ENCODE measurements at places on chromosomes 4 and X.
A peak's percentile ranks its signal among the peaks of the same experiment; 100 is the strongest.

DNA sequence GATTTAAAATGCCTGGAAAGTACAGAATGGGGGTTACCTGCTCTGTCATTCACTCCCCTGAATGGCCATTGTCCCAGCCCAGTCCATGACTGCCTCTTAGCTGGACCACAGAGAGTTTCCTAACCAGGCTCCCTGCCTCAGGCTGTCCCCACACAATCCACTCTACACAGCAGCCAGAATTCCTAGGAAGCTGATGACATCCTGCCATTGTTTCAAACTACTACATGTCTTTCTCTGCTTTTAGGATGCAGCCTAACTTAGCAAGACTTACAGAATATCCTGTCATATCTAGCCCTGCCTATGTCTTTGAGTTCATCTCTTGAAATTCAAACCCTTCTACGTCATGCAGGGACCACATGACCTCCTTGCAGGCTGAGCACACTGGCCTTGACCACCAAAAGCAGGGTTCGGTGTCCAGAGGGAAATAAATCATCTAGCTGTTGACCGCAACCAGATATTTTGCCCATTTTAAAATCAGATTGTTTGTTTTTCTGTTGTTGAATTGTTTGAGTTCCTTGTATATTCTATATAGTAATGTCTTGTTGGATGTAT is 16.1 kb upstream of the CRMP1 start:
- no peak for DNase-seq

DNA sequence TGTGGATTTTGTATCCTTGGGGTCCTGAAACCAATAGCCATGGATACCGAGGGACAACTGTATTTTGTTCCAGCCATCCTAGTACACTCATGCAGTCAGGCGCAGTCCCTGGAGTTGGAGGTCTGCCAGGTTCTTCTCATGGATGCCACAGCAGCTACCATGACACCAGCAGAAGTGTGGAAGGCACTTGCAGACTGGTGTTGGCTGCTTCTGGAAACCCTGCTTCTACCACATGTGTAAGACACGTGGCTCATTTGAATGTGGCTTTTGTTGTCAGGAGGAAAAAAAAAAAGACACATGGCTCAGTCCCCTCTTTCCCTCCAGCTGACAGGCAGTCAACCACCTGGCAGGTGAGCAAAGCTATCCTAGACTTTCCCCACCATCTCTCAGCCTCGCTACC is 19.4 kb downstream of the DRD5 start:
- no peak for DNase-seq

DNA sequence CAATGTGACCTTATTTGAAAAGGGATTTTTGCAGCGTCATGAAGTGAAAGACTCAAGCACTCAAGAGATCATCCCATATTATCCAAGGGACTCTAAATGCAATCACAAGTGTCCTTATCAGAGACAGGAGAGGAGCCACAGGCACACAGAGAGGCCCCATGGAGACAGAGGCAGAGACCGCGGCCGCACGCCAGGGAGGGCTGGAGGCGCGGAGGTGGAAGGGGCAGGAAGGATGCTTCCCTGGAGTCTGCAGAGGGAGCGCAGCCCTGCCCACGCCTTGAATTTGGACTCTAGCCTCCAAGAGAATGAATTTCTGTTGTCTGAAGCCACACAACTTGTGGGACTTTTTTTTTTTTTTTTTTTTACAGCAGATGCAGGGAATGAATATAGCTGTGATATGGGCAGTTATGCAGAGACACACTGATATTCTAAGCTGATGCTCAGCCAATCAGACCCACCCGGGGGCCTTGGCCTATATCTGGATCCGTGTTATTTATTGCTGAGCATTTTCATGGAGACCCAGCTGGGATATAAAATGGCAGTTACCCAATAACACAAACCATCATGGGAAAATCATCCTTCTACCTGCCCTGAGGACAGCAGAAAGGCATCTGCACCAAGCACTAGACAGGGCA is 244.8 kb upstream of the PSAPL1 start:
- no peak for DNase-seq

- no peak for DNase-seq
Observed at GRCh38 chr4:41437111-41437536, 100.8 kb upstream of the LIMCH1 start.

GRCh38 chr4:153166716-153167501 is 37.3 kb upstream of the TRIM2 start:
- no peak for DNase-seq

GRCh38 chrX:68827848-68828624 is 785 bp upstream of the EFNB1 start:
- DNase-seq = peak; percentile 67

- DNase-seq = no peak
Observed at GRCh38 chr4:5238173-5238572, 186.9 kb downstream of the STK32B start.

DNA sequence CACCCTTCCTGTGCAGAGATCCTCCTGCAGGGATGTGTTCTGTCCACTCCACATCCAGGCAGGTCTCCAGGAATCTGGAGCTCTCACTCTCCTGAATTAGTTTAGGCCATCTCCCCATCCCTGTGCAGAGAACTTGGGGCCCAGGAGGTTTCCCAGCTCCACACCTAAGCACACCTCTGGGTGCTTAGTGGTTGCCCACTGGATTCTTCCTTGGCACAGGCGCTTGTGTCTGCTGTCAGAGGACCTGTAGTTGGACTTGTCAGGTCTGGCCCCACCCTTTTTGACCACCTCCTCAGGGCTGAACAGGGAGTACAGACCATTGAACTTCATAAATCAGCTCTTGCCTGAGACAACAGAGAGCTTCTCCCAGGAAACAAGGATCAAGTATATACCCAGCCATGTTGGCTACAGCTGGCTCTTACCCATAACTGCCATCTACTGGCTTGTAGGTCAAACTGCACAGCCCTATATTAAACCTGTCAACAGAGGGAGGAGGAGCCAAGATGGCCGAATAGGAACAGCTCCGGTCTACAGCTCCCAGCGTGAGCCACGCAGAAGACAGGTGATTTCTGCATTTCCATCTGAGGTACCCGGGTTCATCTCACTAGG is 275.5 kb downstream of the PPARGC1A start:
- DNase-seq = no peak

GRCh38 chrX:96455078-96455477 is 229.6 kb upstream of the DIAPH2 start:
- DNase-seq = no peak

DNA sequence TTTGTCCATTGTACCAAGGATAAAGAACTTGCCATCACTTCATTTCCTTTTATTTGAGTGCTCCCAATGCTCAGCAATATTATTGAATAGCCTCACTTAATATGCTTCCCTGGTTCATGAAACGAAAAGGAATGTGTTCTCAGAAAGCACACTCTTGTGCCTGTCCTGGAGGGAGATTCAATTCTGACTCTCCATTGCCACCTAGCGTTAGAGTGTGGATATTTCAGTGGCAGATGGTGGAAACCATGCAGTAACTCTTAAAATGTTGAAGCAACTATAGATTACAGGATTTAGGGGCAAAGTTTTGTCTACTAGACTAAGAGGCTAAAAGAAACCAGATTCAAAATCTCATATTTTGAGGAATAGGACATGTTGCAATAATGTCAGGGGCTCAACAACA is 36.0 kb downstream of the GAB3 start:
- peak; percentile 70 for DNase-seq

DNA sequence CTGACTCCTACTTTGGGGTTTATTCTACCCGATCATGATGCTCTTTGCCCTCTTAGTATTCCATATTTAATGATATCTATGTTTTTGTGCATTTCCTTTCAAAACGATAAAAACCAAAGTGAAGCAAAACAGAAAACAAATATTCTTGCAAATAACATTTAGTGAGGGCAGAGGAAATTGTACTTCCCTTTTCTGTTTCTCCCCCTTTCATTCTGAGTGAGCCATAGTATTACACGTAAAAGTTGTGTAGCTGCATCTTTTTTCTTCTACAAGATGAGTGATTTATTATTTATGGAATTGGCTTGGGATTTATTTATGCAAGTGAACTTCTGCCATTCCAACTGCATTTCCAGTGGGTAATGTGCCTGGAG is 109.9 kb downstream of the AFF2 start:
- no peak for DNase-seq

- DNase-seq = peak; percentile 2
Observed at GRCh38 chr4:68490826-68491457, 43.7 kb downstream of the TMPRSS11E start.

DNA sequence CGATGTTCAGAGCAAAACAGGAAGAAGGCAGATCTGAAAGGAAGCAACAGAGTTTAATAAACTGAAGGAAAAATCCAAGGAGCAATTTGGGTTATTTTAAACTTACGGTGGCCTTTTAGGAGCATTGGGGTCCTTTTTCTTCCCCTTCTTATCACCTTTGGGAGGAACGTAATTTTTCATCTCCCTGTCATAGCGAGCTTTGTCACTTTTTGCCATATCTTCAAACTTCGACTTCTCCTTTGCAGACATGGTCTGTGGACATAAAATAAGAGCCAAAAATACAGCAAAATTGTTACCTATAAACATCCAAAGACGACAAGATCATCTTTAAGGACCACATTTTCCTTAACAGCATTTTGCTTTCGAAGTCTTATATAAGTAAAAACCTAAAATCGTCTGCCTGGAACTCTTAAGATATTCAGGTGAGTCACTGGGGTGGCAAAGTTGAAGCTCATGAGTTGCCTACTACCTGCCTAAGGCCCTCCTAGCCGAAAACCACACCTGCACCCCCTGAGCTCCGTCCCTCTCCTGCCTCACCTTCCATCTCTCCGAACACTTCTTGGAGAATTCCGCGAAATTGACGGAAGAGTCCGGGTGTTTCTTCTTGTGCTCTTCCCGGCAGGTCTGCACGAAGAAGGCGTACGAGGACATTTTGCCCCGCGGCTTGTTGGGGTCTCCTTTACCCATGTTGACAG is 1.0 kb downstream of the HMGB2 start:
- DNase-seq = peak; percentile 65

DNA sequence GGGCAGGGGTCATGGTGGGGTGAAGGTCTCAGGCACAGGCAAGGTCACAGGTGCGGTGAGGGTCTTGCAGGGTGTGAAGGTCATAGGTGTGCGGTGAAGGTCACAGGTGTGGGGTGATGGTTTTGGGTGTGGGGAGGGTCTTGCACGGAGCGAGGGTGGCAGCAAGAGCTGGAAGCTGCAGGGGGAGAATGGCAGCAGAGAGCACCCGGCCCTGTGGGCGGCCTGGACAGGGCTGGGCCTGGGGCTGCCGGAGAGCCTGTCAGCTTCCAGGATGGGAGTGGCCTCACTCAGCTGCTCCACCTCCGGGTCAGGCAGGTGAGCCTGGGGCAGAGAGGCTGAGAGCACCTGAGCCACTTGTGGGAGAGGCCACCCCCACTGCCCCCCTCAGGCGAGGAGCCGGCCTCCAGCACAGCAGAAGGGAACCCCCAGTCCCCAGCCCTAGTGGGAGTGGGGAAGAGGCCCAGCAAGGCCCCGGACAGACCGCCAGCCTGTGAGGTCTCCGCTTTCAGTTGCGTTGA is 1.5 kb downstream of the MSANTD1 start:
- DNase-seq = no peak

DNA sequence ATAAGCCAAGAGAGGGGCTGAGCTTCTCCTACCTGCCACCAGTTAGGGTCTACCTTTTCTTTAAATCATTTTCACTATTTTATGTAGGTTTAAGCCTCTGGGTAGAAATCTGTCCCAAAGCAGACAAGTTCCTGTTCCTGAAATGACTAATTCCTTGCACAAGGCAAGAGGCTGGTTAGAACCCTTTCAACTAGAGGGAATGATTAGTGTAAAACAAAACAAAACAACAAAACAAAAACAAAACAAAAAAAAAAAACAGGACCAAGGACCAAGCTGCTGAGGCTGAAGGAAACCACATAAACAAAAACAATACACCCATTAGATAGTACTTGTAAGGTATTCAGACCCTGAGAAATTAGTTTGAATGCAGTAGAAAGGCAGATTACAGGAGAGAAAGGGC is 62.7 kb downstream of the MAML3 start:
- DNase-seq = no peak

DNA sequence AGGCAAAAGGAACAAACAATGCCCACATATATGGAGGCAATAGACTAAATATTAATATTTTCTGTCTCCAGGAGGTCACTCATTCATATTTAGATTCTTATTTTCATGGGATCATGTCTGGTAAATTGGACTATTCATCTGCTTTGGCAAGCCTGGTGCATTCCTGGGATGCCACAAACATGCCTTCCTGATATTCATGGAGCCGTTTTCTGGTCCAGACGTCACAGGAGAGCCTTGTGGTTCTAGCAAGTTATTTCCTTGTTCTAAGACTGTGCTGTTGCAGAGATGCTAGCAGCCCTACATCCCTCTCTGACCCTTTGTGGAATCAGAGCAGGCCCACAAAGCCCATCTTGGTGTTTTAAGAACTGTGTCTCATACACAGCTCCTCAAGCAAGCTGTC is 16.1 kb upstream of the EXOSC9 start:
- no peak for DNase-seq

GRCh38 chr4:127335073-127335620 is 297.6 kb upstream of the INTU start:
- DNase-seq = no peak
